ENCODE measurements at places on chromosomes 5 and 9.

- DNase-seq, result no peak
Measured at GRCh38 chr9:114737118-114737517, 55.1 kb upstream of the TEX48 start.

GRCh38 chr5:37198842-37199241, 50.3 kb downstream of the CPLANE1 start:
- no peak for DNase-seq

- DNase-seq, result no peak
Measured at GRCh38 chr9:129550199-129550839, 70.6 kb downstream of the C9orf50 start.

DNA sequence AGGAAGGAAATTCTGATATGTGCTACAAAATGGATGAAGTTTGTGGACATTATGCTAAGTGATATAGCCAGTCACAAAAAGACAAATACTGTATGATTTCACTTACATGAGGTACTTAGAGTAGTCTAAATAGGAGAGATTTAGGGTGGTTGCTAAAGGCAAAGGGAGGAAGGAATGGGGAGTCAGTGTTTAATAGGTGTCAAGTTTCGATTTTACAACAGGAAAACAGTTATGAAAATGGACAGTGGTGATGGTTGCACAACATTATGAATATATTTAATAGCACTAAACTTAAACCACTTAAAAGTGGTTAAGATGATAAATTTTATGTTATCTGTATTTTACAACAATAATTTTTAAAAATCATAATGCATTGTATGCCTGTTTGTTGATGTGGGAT, 40.4 kb upstream of the ECM2 start:
- no peak for DNase-seq

GRCh38 chr5:174839196-174839595, 114.8 kb downstream of the MSX2 start:
- DNase-seq, result no peak

GRCh38 chr5:173041881-173042762, 14.0 kb upstream of the CREBRF start:
- no peak for DNase-seq

GRCh38 chr5:133510634-133511262, 101.6 kb downstream of the FSTL4 start:
- no peak for DNase-seq

- no peak for DNase-seq
Measured at GRCh38 chr9:3768286-3768685, 242.5 kb upstream of the RFX3 start.

- DNase-seq, result no peak
Measured at GRCh38 chr9:98105006-98105405, 14.0 kb downstream of the TRIM14 start.

DNA sequence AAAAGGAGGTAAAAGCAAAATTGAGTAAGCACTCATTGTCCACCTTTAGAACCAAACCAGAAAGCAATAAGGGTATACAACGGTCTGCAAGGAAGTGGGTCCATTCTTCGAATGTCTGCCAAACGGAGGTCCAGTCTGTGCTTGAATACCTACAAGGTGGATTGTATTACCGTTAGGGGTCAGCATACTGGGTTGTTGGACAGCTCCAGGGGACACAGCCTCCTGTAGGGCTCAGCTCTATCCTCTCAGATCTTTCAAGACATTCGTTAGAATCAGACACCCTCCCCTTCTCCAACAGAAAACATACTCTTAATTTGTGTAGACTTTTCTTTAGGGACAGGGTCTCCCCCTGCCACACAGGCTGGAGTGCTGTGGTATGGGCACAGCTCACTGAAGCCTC, 5.5 kb downstream of the ASTN2 start:
- DNase-seq, result no peak

GRCh38 chr9:38445154-38446043, 21.1 kb upstream of the IGFBPL1 start:
- DNase-seq, result no peak

GRCh38 chr5:96439477-96440184, 6.6 kb upstream of the PCSK1 start:
- no peak for DNase-seq

DNA sequence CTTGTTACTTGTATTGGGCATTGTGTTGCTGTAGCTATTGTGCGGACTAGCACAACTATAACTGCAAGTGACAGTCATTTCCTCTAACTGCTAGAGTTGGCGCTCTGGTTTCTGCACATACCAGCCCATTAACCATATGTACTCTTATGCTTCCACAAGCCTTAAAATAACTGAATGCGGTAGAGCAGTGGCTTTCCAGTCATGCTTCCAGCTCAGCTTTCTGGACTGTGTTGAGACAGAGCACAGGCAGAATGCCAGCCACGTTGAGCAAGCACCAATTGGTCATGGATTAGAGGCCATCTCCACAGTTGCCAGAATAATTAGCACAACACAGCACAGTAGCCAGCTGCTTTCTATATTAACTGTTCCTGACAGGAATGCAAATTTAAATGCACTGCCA, 12.2 kb downstream of the INVS start:
- no peak for DNase-seq

- no peak for DNase-seq
Measured at GRCh38 chr9:9521033-9521779, 1091.6 kb downstream of the PTPRD start.

- no peak for DNase-seq
Measured at GRCh38 chr9:127778280-127779135, at the start of gene SH2D3C. Gene SH2D3C, minus strand, starts transcription at chr9:127778666. Its CDS starts 39 bp downstream, at chr9:127778627.

DNA sequence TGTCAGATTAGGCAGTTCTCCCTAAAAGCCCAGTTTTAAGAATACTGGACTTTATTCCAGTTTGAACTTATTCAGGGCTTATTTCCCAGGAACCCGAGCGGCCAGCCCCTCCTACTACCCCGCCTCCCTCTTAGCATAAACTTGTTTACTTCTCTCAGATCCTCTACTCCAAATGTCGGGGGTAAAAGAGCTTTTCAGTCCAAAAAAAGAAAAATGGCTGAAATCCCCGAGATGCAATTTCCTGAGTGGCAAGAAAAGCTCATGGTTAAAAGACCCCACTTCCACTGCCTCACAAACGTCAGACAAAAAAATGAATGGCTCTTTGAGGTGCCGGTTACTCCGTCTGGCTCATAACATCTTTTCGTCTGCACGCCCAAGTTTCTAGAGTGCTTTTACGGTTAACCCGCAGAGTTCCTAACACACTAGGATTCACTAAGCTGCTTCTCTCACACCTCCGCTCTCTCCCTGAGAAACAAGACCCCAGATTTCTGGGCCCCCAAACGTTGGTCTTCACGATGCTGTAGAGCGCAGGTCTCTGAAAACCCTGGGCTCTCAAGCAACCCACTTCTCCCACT, 402 bp downstream of the BRD8 start:
- no peak for DNase-seq

DNA sequence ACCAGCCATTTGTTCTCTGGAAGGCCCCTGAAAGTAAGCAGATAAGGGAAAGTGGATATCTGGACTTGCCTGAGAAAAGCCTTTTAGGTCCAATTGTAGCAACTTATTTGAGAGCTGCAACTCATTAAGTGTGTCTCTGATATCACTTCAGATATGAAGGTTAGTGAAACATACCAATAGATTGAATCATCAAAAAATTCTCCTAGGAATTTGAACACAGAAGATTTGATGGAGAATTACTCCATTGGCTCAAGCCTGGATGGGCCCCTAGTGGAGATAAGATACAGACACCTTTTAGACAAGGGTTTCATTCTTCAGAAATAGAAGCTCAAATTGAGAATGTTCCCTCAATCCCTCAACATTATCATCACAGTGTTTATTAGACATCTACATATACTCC, 356.7 kb downstream of the NDUFS4 start:
- DNase-seq, result no peak

- no peak for DNase-seq
Measured at GRCh38 chr5:135709208-135709575, 125.3 kb upstream of the SLC25A48 start.

- no peak for DNase-seq
Measured at GRCh38 chr9:17272536-17272935, 137.7 kb downstream of the CNTLN start.

GRCh38 chr9:87798261-87798833, 72.4 kb downstream of the CTSL start:
- DNase-seq, result no peak

- no peak for DNase-seq
Measured at GRCh38 chr5:147466360-147466980, 43.4 kb downstream of the DPYSL3 start.

- DNase-seq, result no peak
Measured at GRCh38 chr5:153551537-153552079, 61.1 kb downstream of the GRIA1 start.

DNA sequence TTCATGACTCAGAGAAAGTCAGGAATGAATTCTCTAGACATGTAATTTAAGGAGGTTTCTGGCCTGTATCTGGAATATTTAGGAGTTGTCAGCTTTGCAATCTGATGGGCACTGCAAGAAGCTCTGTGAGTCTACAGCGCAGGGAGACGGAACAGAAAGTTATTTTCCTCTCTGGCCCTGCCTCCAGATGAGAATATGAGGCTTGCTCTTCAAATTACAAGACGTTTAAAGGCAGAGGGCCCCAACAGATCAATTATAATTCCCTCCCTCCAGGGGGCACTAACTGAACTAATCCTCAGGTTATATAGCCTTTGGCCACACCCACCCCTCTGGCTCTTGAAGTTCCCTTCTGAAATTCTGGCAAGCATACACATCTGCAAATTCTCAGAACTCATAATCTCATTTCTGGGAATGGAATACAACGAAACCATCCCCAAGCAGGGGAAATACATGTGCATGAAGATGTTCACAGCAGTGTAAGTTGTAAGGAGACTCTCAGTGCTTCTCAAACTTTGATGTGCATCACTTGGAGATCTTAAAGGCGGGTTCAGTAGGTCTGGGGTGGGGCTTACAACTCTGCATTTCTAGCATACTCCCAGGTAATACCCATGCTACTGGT, 307.6 kb downstream of the CWC27 start:
- no peak for DNase-seq

GRCh38 chr9:104775574-104775936, 11.6 kb downstream of the NIPSNAP3B start:
- DNase-seq, result no peak
